ENCODE measurements at places on chromosomes 2 and 18.
A peak's percentile ranks its signal among the peaks of the same experiment; 100 is the strongest.

DNA sequence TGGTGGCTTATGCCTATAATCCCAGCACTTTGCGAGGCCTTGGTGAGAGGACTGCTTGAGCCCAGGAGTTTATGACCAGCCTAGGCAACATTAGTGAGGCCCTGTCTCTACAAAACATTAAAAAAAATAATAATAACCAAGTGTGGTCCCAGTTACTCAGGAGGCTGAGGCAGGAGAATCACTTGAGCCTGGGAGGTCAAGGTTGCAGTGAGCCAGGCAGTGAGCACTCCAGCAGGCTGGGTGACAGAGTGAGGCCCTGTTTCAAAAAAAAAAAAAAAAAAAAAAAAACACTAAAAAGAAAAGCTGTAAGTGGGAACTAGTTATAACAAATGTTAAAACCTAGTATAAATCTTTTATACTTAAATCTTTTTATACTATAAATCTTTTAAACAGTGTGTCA is 146.2 kb upstream of the ITGA4 start:
- DNase-seq = no peak

GRCh38 chr2:163157891-163158496 is 319.4 kb upstream of the KCNH7 start:
- no peak for DNase-seq

DNA sequence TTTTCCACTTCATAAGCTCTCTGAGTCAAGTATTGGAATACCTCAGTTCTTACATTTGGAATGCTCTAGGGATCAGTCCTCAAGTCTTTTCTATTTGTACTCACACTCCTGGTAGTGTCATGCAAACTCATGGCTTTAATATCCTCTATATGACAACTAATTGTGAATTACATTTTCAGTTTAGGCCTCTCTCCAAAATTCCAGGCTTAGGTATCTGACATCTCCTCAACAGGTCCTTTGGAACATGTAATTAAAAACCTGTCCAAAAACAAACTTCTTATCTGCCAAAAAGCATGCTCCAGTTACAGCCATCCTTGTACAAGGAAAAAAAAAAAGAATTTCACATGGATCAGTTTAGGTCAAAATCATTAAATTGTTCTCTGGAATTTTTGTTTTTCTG is 1336.2 kb upstream of the NRXN1 start:
- no peak for DNase-seq

DNA sequence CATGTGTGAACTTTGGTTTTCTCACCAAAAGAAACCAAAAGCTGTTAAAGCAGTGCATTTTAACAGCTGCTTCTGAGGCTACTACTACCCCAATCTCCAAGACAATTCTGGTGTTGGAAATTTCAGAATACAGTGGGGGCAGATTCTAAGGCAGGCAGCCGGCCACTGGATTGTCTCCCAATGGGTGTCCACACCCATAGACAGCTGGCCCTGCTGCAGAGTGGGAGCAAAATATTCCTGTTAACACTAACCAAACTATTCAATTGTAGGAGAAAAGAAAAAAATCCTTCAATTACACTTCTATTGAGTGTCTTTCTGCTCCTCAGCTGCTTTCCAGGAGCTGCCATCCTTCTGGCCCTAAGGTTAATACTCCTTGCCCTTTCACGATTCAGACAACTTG is 223.7 kb downstream of the ALK start:
- DNase-seq = no peak

DNA sequence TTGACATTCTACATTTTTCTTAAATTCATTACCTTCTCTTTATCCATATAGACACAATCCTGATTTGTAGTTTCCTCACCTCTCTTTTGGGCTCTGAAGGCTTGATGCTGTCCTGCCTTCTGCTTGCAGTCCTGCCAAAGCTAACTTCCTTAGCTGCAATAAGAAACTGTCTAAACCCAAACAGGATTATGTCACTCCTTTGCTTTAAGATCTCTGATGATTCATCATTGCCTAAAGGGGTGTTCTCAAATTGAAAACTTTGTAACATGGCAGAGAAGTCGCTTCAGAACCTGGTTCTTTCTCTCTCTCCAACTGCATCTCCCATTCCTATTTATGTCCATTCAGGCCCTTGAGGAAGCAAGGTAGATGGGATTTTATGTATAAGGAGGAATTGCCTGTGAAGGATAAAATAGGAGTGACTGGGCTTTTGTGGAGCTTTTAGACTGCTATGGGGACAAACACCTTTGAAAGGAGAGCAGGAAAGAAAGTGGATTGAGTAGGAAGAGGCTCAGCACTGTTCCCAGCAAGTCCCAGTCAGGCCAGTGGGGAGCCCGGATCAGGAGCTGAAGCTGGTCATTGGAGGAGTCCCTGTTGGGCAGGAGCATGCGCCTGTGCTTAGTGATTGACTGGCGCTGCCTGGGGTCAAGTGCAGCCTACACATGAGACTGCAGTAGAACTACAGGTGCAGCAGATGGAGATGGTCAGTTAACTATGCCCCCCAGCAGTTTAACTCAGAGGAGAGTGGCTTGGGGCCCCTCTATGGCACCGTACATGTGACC is 390.6 kb downstream of the CTNNA2 start:
- no peak for DNase-seq

DNA sequence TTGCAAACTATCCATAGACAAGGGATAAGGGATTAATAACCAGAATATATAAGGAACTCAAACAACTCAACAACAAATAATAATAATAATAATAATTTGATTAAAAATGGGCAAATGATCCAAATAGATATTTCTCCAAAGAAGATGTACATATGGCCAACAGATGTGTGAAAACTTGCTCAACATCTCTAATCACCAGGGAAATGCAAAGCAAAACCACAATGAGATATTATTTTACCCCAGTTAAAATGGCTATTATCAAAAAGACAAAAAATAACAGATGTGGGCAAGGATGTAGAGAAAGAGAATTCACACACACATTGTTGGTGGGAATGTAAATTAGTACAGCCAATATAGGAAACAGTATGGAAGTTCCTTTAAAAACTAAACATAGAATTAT is 26.9 kb downstream of the DNAH7 start:
- no peak for DNase-seq

- DNase-seq = no peak
Observed at GRCh38 chr2:26466662-26467310, 11.1 kb downstream of the OTOF start.

DNA sequence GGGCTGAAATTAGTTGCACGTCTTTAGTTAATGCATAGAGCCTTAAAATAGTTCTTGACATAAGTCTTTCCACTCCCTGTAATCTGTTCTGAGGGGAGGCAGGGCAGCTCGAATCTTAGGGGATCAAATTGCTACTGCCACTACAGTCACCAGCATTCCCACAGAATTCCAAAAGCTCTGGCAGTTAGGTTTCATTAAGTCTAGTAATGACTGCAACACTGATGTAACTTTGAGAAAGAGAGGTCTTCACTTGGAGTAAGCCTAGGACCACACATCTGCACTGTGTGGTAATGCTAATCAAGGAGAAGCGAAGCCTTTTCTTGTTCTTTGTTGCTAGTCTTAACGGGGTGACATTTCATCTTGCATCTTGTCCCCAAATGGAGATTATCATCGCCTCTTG is 19.3 kb upstream of the NCK2 start:
- no peak for DNase-seq

DNA sequence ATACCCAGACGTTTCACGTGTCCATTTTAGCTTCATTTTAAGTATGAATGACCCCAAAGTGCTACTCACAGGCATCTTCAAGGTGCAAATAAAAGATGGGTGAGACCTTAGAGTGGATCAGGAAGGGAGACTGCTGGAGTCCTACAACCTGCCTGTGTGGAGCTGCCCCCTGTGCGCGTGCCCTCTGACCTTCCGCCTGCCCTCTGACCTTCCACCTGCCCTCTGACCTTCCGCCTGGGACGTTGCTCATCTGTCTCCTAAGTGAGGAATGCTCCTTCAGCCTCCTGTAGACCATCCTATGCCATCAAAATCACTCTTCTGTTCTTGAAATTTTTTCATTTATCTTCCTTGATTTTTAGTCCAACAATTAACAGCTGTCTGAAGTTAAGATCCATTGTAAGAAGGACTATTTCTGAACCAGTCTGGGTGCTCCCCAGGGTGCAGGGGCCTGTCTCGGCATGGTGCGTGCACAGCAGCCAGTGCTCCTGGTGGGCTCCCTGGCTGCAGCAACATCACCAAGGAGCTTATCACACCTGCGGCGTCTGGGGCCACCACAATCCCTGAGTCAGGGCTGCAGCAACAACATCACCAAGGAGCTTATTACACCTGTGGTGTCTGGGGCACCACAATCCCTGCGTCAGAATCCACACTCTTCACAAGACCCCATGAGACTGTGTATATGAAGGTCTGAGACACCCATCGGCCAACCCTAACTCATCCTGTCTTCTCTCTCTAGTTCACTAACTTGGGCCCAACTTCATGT is 86.0 kb downstream of the TPO start:
- no peak for DNase-seq

DNA sequence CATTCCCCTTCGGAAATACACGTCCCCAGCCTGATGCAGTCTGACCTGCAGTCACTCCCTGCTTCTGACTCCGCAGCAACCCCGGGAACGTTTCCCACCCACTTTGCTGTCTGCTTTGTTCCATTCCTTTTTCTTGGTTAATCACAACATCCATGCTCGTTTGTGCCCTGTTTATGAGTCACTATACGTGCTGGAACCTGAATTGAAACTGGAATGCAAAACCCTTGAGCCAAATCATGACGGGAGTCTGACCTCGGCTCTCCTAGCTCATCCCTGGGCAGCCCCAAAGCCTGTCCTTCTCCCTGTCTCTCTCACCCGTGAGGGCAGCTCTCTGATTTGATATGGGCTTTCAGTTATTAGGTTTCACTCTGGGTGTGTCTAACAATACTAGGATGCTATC is 57.1 kb upstream of the RNF152 start:
- no peak for DNase-seq

DNA sequence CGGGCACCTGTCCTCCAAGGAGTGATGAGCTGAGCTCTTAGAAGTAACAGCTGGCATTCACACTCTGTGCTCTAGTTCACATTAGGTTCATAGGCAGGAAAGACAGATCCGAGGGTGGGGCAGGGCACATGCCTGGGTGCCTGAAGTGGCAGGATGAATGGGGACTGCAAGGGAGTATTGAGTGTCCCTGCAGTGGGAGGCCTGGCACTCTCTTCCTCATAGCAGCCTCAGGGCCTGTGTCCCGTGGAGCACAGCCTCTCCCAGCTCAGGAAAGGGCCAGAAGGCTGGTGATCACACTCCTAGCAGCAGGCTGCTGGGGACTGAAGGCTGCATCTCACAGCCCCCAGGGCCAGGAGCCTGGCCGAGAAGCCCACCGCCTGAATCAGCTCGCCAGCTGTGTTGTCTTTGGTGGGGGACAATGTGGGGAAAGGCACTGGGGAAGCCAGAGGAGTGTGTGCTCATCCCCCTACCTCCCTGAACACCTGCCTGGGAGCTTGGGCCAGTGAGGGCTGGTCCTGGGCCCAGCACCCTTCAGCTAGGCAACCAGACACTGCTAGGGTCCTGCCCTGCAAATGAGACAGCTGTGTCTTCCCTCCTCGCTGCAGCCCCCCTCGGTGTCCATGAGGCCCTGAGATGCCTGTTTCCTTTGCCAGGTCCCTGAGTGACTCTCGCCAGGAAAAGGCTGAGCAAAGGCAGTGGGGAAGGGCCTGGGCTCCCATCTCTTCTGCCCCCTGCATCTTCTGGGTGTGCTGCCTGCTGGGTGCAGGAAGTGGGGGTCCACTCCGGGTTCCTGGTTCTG is 48.2 kb upstream of the HS6ST1 start:
- no peak for DNase-seq

DNA sequence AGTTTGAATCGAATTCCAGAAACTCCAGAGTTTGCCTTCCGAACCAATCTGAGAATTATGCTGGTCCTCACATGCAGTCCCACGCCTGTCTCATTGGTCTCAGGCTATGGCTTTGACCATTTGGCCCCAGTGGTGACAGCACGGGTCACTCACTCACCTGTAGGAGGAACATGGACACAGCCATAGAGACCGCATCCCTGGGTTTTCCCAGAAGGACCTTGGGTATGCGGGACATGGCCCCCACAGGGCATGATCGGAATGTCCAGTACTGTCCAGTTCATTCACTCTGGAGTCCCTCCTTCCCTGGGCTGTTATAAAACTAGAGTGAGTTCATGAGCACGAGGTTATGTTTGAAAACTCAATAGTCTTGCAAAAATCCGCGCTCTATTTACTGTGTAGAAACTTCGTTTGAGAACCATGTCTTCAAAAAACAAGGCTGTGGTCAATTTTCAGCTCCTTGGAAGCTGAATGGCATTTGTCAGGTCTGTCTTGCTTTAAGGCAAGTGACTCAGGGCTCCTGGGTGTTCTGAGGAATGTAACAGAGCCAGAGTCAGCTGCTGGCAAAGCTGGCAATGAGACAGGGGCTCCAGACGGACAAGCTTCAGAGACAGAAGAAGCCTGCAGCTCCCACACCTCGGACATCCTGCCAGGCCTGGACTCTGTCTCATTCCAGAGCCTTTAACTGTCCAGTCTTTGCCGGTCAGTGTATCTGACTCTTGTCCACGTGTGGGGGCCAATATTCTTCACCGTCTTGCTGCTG is 86.7 kb upstream of the TMEM18 start:
- no peak for DNase-seq

DNA sequence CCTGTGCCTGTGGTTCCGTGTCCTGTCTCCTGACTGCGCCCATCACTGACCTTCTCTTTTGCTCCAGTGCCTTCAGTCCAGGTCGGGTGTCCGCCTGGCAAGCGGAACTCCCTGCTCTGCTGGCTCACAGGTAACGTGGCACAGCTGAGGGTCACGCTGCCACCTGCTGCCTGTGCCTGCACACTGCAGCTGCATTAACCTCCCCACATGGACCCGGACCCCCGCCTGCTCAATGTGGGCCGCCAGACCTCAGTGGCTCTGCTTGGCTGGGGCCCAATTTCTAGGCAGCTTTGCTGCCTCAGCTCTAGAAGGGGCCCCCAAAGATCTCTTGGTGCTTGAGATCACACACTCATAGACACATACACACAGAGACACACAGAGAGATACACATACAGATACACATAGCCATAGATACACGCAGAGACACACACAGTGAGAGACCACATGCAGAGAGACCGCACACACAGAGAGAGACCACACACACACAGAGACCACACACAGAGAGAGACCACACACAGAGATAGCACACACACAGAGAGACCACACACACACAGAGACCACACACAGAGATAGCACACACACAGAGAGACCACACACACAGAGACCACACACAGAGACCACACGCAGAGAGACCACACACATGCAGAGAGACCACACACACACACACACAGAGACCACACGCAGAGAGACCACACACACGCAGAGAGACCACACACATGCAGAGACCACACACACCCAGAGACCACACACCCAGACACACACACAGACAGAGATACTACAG is 14.9 kb upstream of the CNNM3 start:
- DNase-seq = peak; percentile 76

- DNase-seq = no peak
Observed at GRCh38 chr2:4844881-4845280, 847.3 kb upstream of the SOX11 start.

- no peak for DNase-seq
Observed at GRCh38 chr18:26506012-26506411, 42.3 kb downstream of the KCTD1 start.
